ENCODE measurements at places on chromosomes 3 and 15.

- no peak for DNase-seq
Measured at GRCh38 chr3:165181556-165181955, 14.6 kb downstream of the SLITRK3 start.

- no peak for DNase-seq
Measured at GRCh38 chr3:143849854-143850549, 1.7 kb upstream of the SLC9A9 start.

DNA sequence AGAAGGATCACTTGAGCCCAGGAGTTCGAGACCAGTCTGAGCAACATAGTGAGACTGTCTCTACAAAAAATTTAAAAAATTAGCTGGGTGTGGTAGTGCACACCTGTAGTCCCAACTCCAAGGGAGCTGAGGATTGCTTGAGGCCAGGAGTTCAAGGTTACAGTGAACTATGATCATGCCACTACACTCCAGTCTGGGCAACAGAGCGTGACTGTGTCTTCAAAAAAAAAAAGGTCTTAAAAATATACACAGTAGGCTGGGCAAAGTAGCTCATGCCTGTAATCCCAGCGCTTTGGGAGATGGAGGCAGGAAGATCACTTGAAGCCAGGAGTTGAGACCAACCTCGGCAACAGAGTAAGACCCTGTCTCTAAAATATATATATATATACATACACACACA, 11.2 kb upstream of the CAMK1 start:
- DNase-seq = no peak

GRCh38 chr15:44194323-44195150, 534 bp downstream of the FRMD5 start:
- peak; percentile 67 for DNase-seq

DNA sequence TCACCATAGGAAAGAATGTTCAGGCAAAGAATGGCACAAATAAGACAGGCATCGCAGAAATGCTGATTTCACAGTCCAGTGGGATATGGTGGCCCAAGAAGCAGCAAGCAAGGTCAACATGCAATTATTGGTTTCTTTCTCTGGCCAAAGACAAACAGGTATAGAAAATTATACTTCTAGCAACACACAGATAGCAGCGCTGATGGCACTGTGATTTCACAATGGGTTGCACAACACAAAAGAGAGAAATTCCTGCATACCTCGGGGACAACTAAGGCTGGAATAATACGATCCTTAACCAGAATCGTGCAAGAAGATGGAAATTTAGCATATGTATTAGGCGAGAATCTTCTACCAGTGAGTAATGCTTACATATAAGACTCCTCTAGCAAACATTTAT, 76.3 kb upstream of the NR2F2 start:
- DNase-seq = no peak

DNA sequence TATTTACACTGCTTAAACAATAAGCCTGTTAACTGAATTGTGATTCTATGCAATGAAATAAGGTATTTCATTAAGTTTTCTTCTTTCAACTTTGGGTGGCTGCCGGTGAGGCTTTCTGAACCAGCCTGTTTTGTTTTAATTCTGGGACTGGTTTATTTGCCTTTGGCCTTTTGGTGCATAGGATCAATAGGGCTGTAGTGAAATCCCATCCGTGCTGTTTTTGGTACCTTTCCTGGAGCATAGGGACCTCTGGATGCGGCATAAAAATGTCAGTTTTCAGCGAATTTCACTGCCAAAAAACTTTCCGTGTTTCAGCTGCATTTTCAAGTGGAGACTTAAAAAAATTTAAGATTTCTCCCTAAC, 514 bp downstream of the PLS1 start:
- DNase-seq = no peak

- no peak for DNase-seq
Measured at GRCh38 chr3:66181764-66182163, 39.0 kb upstream of the SLC25A26 start.

GRCh38 chr3:107392549-107393165, 15.4 kb downstream of the CCDC54 start:
- no peak for DNase-seq

DNA sequence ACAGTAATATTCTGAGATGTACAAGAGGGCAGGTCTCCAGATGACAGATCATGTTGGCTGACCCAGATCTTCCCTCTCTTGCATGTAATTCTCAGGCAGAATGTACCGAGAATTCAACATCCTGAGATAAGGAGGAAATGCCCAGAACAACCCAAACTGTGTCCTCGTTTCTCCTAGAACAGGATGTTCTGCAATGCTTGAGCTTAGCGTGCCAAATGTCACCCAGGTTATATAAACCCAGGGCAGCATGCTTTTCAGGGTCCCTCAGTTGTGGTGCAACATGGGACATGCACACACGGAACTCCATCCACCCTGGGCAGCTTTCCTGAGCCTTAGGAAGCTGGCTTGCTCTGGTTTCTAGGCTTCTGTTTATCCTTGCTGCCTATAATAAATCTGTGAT, 102.1 kb upstream of the CMC1 start:
- DNase-seq = no peak

GRCh38 chr3:17656264-17656663, 86.2 kb downstream of the TBC1D5 start:
- no peak for DNase-seq

DNA sequence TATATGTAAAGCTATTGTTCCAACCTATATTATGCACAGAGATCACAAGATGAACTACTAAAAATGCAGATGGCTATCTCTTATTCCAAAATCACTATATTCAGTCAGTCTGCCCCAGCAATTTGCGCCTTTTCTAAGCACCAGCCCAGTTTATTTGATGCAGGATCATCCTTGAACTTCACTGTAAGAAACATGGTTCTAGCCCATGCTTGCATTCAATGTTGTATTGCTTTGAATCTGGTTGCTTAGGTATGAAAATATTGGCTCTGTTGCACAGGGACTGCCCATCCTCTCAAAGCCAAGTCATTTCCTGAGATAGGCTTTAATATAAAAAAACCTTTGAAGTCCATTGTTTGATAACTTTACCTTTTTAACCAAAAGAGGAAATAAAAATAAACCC, 170.5 kb upstream of the LRIG1 start:
- no peak for DNase-seq

DNA sequence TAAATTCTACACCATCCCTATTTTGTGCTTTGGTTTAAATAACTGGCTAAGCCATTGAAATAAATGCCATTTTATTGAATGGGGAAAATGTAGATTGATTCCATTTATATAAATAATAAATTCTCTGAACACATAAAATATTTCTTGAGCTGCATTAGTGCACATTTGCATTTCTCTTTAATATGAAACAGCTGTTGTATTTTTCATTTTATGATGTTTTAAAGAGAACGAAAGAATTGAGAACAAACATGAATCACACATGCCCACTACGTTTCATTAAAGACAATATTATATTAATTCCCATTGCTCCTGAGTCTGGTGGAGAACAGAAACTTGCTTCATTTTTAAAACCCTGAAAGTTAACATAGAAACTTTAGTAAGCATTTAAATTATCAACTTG, 235.7 kb upstream of the CFAP20DC start:
- DNase-seq = no peak

GRCh38 chr3:104785947-104786346, 580.8 kb upstream of the ALCAM start:
- DNase-seq = no peak

Data from SK-N-DZ (cell line).